ENCODE measurements at places on chromosomes 4 and X.
A peak's percentile ranks its signal among the peaks of the same experiment; 100 is the strongest.

- DNase-seq = no peak
Observed at GRCh38 chr4:122003335-122003734, 51.5 kb upstream of the TRPC3 start.

DNA sequence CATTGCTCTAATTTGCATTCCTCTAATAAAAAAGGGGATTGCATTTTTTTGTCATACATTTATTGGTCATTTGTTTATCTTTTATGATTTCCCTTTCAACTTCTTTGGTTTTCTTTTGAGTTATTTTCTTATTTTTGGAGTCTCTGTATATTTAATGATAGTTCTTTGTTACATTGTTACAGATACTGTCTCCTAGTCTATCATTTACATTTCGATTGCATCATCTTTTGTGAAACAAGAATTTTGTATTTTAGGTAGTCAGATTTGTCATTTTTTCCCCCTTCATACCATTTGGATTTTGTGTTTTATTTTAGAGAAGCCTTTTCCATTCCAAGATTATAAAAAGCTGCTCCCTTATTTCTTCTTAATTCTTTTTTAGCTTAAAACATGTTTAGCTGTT lies 37.1 kb downstream of the SNX25 start:
- DNase-seq = no peak

DNA sequence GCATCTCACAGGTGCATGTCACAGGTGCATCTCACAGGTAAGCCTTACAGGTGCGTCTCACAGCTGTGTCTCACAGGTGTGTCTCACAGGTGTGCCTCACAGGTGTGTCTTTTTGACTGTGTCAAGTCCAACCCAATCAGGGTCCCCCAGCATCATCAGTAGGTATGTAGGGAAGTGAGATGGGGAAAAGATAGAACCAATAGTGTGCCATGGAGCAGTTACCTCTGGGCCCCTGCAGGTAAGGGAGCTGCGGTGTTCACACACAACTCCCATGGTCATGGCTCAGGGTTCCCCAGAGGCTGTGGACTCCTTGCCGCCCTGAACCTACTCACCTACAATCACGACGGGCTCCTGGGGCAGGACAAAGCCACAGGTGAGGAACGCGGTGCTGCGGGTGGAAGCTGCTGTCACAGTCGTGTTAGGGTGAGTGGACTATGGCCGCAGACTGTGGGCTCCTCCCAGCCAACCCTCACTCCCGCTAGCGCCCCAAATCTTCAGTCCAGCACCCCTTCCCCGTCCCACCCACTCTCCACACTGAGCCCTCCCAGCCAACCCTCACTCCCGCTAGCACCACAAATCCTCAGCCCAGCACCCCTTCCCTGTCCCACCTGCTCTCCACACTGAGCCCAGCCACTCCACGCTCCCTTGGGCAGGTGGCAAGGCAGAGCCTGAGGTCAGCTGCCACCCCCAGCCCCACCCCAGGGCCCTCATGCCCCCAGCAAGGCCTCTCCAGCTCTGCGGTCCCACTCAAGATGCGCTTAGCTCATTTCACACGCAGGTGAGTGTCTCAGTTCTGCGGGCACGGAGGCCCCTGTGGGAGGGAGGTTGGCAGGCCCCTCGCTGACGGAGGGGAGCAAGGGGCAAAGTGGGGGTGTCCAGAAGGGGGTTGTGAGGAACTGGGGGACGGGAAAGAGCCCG lies 2.1 kb upstream of the PDE6B start:
- DNase-seq = peak; percentile 59

- no peak for DNase-seq
Observed at GRCh38 chr4:185709802-185710486, 102.0 kb downstream of the SORBS2 start.

GRCh38 chr4:3501825-3502425 lies 30.3 kb downstream of the LRPAP1 start:
- DNase-seq = peak; percentile 65

DNA sequence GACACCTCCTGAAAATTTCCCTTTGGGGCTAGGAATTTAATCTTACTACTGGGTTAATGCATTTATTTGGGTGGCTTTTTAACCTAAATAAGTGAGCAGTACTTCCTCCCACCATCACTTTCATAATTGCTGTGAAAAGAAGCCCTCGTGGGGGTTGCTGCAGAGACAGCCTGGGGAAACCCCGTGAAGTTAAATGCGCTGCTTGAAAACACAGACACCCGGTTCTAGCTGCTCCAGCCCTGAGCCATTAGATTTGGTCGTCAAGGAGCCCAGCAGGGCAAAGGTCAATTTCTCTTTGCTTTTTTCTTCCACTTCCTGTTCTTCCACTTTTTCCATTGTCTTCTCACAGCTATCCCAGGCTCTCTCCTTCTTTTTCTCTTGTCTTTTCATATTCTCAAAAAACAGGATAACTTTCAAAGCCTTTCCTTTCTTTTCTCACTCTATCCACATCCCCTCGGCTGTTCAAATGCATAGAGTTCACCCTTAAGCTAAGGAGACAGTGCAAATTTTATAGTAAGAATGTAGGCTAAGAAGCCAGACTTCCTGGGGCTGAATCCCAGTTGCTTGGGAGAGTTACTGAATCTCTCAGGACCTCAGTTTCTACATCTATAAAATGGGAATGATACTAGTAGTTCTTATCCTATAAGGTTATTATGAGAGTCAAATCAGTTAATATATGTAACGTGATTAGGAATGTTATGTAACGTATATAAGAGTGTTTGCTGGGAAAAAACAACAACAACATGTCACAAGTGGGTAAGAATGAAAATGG lies 91.5 kb upstream of the ZNF827 start:
- no peak for DNase-seq

GRCh38 chr4:119647558-119647957 lies 19.0 kb upstream of the PDE5A start:
- DNase-seq = no peak

GRCh38 chrX:67787196-67787595 lies 243.4 kb downstream of the AR start:
- DNase-seq = no peak

- DNase-seq = no peak
Observed at GRCh38 chr4:18568600-18568999, 547.0 kb upstream of the LCORL start.

DNA sequence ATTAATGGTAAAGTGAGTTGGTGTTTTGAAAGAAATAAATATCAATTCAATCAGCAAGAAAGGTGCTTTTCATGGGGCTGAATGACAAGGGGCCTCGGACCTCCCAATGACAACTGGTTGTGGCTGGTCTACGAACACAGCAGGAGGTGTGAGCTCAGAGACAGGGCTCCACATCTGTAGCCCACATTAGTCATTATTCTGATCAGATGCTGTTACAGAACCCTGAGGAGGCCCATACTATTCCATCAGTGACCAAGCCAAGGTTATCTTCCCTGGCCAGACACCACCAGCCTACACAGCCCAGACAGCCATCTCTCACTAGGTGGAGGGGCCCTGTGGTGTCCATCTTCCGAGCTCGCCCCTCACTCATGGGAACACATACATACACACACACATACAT lies 168.8 kb downstream of the SH3KBP1 start:
- no peak for DNase-seq

DNA sequence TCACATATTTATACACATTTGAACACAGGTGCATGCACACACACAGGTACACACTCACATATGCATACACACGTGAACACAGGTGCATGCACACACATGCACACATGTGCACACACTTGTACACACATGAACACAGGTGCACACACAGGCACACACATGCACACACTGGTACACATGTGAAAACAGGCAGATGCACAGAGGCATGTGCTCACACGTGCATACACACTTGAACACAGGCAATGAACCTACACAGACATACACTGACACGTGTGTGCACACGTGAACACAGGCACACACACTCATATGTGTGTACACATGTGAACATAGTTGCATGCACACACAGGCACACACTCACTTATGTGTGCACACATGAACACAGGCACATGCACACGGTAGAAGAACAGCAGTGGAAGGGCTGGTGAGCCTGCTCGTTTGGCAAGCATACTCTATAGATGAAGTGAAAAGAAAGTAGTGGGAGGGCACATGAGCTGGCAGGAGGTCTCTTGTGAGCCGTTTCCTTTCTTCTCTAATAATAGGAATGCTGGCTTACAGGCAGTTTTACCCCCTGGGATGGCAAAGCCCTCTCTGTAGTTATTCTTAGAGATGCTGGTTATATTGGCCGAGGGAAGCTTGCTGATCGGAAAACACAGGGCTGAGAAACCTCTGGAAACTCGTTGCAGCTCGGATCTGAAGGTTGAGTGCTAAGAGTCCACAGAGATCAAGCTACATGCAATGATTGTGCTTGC lies 279.6 kb upstream of the CLNK start:
- DNase-seq = no peak

- DNase-seq = no peak
Observed at GRCh38 chr4:11876104-11876503, 447.4 kb upstream of the HS3ST1 start.

DNA sequence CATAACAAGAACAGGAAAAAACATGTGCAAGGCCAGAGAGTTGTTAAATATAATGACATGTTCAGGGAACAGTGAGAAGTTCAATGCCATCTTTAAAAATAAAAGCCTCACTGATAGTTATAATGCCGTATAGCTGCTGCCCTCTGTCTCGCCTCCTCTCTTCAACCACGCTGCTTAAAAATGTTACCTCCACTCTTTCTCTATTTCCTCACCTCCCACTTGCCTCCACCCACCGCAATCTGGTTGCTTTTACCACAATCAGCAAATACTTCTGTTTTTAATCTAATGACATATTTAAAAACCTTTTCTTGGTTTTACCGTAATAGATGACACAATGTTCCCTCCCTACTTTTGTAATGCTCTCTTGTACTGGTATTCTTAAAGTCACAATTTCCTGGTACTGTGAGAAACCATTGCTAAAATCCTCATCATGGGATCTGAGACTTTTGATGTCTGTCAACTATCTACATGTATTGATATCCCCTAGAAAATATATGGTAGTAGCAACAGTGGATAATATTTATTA lies 66.0 kb downstream of the GABRA2 start:
- no peak for DNase-seq

GRCh38 chrX:103628386-103629317 lies at the start of gene TCEAL1:
Gene TCEAL1, plus strand, starts transcription at chrX:103628975. Its CDS starts 942 bp downstream, at chrX:103629917.
- DNase-seq = peak; percentile 79

- DNase-seq = no peak
Observed at GRCh38 chr4:30454504-30454903, 265.7 kb upstream of the PCDH7 start.

GRCh38 chrX:24158881-24159280 lies 9.4 kb downstream of the ZFX start:
- no peak for DNase-seq

- DNase-seq = no peak
Observed at GRCh38 chrX:64093761-64094160, 111.7 kb downstream of the AMER1 start.

GRCh38 chrX:121598356-121598755 lies 550.9 kb downstream of the GLUD2 start:
- no peak for DNase-seq

DNA sequence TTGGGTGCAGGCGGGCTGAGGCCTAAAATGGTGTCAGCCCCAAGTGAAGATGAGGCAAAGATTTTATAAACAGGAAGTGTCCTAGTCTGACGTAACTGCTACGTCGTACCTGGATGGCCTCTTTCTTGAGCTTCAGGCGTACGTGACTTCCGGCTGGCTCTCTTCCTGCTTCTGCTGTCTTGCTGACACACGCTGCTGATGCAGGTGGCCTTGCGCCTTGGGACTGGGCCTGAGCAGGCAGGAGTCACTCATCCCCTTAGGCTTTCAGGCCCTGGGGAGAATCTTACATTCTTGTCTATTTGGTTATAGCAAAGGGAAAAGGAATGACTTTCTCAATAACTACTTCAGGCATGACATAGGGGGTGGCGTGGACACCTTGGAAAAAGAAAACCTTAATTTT lies 20.1 kb upstream of the ABRAXAS1 start:
- peak; percentile 27 for DNase-seq

- DNase-seq = no peak
Observed at GRCh38 chrX:1053072-1053471, 159.4 kb downstream of the CRLF2 start.

GRCh38 chrX:17438221-17438620 lies 63.2 kb downstream of the NHS start:
- DNase-seq = no peak

GRCh38 chr4:142637614-142638013 lies 208.5 kb downstream of the INPP4B start:
- DNase-seq = no peak

DNA sequence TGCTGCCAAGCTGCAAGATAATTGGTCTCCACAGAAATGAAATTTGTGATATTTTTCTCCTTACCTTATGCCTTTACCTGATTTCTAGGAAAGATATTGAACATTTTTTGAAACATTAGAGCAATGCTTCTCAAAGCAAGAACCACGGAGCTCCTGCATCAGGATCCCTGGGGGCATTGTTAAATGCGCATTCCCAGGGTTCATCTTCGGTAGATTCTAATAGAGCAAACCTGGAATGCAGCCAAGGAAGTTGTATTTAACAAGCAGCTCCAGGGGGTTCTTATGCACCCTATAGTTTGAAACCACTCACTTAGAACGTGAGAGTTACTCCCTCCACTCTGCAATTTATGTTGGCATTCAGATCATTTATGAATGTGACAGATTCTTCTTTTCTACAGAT lies 126.2 kb downstream of the SLC39A8 start:
- no peak for DNase-seq

DNA sequence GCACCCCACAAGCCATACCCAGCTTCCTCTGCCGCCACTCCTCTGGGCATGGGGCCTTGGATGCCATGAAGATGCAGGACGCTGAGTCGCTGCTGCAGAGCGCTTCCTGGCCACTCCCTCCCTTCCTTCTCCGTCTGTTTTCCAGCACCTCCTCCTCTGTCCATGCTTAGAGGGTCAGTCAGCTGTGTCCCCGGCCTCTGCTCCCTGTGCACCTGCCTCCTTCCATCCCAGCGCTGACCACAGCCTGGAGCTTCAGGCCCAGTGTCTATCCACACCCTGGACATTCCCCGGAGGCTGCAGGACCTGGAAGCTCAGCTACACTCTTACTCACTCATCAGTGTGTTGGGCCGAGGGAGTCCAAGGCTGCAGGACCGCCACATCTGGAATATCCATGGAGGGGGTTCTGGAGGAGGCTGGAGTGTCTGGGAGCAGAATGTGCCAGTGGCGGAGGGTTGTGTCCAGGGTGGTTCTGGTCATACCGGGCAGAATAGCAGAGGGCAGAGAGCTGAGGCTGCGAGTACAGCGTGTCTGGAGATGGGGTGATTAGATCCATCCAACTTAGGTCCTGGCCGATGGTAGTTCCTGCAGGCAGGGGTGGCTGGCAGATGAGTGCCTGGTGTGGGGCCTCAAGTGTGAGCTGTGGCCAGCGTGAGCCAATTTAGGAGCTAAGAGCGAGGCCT lies 58.6 kb upstream of the ADRA2C start:
- no peak for DNase-seq
